NCI-H2081 (cell line): ENCODE measurements at places on chromosomes 6 and 20.

- peak; percentile 25 for DNase-seq
Measured at GRCh38 chr6:77466055-77466450, 2.8 kb upstream of the HTR1B start.

- no peak for DNase-seq
Measured at GRCh38 chr6:53630533-53631226, 34.9 kb downstream of the KLHL31 start.

DNA sequence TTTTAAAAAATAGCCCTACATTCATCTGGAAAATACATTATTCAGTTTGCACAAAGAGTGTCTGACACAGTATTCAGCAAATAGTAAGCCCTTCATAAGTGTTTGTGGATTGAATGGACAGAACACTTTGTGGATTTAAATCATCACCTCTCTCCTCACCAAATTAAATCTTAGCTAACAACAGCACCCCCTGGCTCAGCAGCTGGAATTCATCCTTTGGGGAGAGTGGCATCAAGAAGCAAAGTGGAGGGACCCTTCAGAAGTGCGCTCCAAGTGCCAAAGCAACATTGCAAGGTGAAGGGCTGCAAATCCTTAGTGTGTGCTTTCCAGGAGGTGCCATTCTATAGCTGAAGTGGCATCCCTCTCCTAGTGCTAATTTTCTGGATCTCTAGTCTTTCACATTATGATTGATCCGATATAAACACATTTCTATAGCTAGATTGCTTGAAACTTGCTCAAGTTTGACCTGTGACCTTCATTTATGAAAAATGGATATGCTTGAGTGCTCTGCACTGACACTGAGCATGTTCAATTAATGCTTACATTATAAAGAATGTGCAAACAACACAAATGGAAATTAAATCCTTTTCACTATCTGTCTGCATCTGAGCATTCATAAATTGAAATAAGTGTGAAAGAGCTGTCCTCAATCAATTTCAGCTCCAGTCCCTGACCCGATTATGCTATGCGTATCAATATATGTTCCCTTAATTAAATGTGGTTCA is 891.7 kb downstream of the C6orf118 start:
- DNase-seq: no peak

GRCh38 chr20:1588533-1589460 is 31.0 kb downstream of the SIRPB1 start:
- no peak for DNase-seq

- DNase-seq: no peak
Measured at GRCh38 chr6:134502614-134503549, 185.0 kb upstream of the SGK1 start.

DNA sequence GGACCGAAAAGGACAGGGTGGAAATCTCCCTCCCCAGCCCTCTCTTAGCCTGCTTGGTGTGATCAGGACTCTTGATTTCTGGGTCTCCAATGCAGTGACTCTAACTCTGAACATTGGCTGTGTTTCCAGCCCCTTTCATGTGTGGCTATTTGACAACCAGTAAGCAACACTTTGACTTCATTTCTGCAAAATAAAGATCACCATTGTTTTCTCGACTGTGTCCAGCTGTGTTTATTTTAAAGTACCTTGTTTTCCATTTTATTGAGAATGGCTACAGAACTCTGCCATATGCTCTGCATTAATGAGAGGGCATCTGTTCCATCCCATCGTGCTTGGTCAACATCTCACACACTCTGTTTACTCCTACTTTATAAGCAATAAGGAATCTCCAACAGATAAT is 60.9 kb upstream of the TAGAP start:
- DNase-seq: no peak

DNA sequence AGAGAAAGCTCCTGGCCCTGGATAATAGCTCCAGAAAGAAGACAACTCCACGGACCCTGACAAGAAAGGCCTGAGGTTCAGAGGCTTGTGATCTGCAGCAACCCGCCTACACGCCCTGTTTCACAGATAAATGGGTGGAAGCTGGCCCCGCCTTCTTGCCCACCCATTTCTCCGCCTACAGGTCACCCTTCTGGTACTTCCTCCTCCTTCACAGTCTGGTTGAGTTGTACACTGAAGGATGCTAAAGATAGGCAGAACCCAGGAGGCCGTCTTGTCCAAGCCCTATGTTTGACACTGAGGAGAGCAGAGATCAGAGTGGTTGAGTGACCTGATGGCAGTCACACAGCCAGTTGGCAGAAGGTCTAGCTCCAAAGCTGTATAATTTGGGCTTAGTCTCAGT is 34.2 kb upstream of the MDGA1 start:
- DNase-seq: no peak

GRCh38 chr20:55881204-55881603 is 124.1 kb downstream of the CBLN4 start:
- DNase-seq: no peak

DNA sequence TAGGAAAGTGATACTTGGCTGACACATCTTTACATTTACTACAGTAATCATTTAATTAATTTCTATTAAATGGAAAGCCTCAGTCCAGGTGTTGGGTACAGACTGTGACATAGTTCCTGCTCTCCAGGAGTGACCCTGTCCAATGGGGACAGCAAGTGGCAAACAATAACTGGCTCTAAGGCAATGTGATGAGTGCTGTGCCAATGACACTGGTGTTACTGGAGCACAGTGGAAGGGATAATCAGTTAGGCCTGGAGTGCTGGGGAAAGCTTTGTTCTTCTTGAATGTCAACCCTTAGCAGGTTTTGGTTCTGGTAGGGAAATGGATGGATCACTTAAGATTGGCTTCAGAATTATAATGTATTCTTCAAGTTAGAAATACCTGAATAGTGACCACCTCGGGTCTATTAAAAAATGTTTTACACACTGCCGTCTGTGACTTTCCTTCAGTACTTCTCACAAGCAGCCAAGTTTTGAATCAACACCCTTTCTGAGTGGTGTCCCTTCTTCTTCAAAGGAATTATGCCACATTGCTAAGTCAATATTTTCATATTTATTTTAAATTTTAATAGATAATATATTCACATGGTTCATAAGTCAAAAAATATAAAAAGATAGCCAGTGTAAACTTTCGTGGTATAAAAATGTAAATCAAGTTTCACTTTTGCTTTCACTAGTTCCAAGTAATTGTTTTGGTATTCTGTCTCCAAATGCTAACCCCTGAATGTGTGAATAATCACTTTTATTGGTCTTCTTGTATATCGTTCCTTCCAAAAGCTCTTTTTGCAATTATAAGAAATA is 9.6 kb downstream of the CMTR1 start:
- DNase-seq: no peak

GRCh38 chr6:60643870-60644269 is 1642.2 kb downstream of the KHDRBS2 start:
- no peak for DNase-seq

GRCh38 chr6:122803171-122803661 is 14.2 kb downstream of the SMPDL3A start:
- DNase-seq: no peak

DNA sequence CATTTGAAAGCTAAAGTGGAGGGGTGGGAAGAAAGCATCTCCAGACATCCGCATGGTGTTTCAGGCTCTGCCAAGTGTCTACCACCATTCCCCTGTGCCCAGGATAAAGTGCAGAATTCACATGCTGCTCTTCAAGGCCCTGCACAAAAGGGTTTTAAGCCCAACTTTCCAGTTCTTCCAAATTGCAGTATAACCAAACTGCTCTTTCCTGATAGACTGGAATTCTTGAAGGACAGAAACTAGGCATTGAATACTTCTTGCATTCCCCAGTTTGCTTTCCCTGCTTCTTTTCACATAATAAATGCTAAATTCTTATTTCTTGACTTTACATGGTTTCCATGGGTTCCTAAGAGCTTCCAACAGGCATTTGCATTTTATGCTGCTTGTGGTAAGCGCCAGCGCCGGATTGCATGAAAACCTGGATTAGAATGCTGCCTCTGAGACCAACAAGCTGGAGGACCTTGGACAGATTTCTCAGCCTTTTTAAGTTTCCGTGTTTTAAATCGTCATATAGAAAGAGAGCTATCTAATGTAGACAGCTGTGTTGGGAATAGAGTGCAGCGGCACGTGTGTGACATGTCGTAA is 7.9 kb downstream of the SOX4 start:
- no peak for DNase-seq

DNA sequence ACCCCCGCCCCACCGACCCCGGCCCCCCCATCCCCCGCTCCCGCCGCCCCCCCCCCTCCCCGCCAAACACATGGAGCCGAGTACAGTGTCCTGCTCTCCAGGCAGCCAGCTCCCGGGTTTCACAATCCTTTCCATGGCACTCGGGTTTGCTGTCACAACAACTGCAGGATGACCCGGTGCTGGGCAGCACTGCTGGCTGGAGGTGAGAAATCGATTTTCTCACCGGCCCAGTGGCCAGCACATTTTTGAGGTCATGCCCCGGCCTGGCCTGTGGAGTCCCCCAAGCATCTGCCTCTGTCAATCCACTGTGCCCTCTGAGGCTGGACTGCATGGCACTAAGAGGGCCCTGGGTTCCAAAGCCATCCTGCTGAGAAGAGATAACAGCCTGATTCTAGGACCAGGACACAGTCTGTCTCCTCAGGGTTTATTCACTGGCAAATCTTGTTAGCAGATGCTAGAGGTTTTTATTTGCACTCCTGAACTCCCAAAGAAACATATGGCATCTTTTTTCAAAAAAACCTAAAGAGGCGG is 129.5 kb downstream of the NFATC2 start:
- no peak for DNase-seq

GRCh38 chr20:59985864-59986263 is 27.6 kb downstream of the CDH26 start:
- DNase-seq: no peak

- DNase-seq: no peak
Measured at GRCh38 chr20:36655004-36655403, 9.0 kb upstream of the SLA2 start.

DNA sequence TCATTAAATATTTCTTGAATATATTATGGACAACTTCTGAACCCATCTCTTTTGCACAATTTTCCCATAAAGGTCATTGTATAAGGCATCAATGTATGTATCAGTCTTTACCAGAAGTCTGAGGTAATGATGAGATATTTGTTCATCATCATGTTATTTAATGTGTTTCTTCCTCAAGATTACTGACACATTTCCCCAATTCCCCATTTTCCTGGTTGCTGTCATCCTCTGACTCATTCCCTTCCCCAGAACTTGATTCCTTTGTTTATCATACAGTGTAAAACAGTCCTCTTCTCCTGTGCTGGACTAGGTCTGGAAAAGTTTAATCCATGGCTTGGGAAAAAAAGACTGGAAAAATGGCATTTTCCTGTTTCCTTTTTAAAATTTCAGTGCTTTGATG is 107.9 kb upstream of the FLRT3 start:
- no peak for DNase-seq

DNA sequence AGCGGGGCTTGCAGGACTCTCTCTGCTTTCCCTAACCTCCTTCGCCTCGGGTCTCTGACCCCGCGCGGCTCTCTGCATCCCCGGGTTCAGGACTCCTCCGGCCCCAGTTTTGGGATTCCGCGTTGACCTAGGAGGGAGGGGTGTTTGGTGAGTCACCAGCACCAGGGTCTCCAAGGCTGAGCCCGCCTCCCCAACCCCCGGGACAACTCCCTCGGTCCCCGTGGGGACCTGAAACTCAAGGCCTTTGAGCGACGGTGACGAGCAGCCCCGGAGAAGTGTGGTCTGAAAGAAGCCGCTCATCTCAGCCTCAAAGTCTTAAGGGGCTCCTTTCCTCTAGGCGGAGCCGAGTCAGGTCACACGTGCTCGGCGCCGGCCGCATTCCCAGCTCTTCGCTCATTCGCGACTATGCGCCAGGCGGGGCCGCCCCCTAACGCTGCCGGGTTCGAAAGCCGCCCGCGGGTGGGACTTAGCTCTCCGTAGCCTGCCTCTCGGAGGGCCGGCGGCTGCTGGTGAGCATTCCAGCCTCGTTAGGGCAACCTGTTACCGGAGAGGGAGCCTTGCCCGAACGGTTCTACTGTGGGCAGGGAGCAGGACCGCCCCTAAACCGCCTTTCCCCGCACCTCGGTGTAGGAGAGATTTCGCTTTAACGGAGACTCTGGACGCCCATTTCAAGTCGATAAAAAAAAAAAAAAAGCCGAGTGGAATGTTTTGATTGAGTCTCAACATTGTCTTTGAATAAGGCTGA is 3.0 kb upstream of the PRDM13 start:
- no peak for DNase-seq

GRCh38 chr6:51568771-51569170 is 518.6 kb downstream of the PKHD1 start:
- no peak for DNase-seq

- no peak for DNase-seq
Measured at GRCh38 chr20:24027229-24027628, 38.6 kb upstream of the GGTLC1 start.

DNA sequence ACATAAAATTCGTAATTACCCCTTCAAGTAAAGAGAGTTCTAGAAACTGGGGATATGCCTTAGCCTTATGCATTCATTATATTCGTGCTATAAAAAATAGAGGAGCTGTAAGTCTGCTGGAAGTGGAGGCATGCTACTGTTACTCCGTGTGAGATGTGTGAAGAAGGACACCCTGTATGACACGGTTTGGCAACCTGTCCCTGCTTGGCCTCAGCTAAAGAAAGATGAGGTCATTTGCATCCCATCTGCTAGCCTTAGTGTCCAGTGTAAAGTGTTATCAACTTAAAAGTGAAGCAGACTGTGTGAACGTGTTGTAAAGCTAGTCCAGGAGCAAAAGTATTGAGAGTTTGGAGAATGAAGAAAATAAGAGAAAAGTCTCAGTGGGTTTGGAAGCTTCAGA is 135.1 kb upstream of the RAB32 start:
- DNase-seq: no peak

DNA sequence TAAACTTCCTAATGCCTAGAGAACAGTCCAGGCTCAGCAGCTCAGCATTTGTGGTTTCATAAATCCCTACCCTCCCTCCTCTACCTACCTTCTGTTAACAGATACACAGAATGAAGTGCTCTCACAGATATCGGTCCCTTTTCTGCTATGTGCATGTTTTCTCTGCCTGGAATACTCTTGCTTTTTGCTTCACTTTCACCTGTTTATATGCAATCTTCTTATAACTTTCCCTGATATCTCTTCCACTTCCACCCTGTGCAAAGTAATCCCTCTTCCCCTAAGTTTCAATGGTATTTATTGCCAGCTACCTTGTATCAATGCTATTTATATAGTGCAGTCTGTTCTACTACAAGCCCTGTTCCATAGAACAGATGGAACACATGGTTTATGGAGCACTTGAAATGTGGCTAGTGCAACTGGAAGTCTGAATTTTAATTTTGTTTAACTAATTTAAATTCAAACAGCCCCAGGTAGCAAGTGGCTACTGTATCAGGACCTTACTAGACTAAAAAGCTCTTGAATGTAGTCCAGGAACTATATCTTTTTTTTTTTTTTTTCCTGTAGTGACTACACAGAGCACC is 3.1 kb upstream of the TAB2 start:
- no peak for DNase-seq

- peak; percentile 68 for DNase-seq
Measured at GRCh38 chr20:52972190-52972937, at the start of gene TSHZ2. Gene TSHZ2, plus strand, starts transcription at chr20:52972358. Its CDS starts 936 bp downstream, at chr20:52973294.

- DNase-seq: no peak
Measured at GRCh38 chr6:13261464-13261994, 66.8 kb downstream of the TBC1D7 start.
